ENCODE measurements at places on chromosomes 2 and 18.
A peak's percentile ranks its signal among the peaks of the same experiment; 100 is the strongest.

GRCh38 chr2:126891681-126892500 lies 6.8 kb upstream of the TEX51 start:
- DNase-seq, result no peak

DNA sequence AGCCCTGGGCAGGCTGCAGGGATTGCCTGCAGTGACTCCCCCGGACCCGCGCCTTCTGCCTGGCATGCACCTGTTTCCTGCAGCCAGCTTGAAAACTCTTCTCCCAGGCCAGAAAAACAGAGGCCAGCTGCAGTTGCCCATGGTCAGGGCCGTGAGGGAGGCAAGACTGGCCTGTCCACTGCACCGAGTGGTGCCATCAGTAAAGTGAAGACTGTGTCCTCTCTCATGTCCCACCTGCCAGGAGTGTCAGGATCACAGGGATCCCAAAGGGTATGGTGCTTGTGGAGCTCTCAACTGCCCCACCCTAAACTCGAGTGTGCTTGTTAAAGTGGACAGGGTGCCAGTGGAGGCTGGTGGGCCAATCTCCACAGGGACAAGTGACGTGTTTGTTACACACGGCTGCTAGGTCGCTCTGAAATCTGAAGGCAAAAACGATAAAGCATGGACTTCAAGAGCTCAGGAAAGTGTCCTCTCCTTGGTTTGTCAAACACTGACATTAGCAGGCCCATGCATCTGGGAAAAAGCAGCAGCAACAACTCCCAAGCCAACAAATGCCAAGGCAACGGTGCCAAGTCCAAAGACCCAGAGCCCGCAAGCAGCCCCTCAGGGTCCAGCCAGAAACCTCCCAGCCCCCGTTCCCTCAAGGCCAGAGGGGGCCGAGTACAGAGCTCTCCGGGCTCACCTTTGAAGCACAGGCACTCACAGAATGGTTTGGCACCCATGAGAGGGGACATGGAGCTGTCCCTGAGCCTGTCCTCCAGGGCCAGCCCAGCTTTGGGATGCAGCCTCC lies 213.2 kb downstream of the HDAC4 start:
- no peak for DNase-seq

- peak; percentile 11 for DNase-seq
Measured at GRCh38 chr2:25844089-25844488, 34.2 kb downstream of the ASXL2 start.

- no peak for DNase-seq
Measured at GRCh38 chr2:136057802-136058140, 60.2 kb downstream of the CXCR4 start.
